Psoas muscle (tissue), 8 donors: ENCODE measurements at places on chromosomes 3 and 15. TPM values are rescaled to one million over a fixed set of nuclear protein-coding genes. Genes with fewer than 3 reads are reported as not detected.

GRCh38 chr15:81275711-81276392 lies 48.1 kb downstream of the STARD5 start:
- no peaks in the 10 kb centered on the region for H3K27me3 ChIP-seq
- DNase-seq, result no peak

DNA sequence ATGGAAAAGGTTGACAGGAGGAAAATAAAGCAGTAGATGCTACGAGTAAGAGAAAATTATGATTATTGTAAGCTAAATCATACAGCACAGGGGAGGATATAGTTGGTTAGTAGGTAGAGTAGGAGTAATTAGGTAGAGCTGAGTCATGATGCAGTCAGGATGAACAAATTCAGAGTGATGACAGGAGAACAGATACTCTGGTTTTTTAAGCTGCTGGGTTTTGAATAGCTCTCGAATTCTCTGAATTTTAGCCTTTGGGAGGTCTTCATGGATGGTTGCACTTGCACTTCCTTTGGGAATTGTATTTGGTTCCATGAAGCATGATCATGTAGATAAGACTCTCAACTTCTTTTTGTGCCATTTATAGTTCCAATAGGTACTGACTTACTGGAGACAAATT lies 96.2 kb downstream of the ECT2 start:
- no peak overlapping the region for H3K4me3 ChIP-seq
- no peaks in the 10 kb centered on the region for H3K36me3 ChIP-seq
- DNase-seq, result no peak
- no peaks in the 10 kb centered on the region for H3K4me1 ChIP-seq
- no peak overlapping the region for H3K27ac ChIP-seq
- H3K27me3 ChIP-seq, result peaks cover 1% of the 10 kb centered on the region

- H3K27ac ChIP-seq, result peak overlapping the region; percentile 87
- peak overlapping the region; percentile 86 for H3K4me3 ChIP-seq
- H3K4me1 ChIP-seq, result peaks cover 16% of the 10 kb centered on the region
- no peaks in the 10 kb centered on the region for H3K36me3 ChIP-seq
Measured at GRCh38 chr15:45377609-45378148, 665 bp downstream of the GATM start.

The NIPA2 gene
- 27.0 TPM for total RNA-seq

The MASP1 gene
- 1.8 TPM for total RNA-seq
